ENCODE measurements at places on chromosomes 16 and 17.

DNA sequence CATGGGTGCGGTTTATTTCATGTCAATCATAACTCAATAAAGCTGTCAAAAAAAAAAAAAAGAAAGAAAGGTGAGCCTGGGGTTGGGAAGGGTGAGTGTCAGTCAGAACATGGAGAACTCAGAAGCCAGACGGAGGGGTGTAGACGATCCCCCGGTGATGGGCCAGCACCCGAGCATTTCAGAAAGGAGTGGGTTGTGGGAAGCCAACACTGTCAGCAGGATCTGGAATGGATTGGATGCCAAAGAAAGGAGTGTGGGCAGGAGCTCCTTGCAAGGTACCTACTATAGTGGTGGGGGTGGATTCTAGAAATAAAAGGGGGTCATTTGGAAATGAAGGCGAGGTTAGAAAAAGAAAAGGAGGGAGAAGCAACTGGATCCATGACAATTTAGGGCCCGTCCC lies 19.8 kb upstream of the SCIMP start:
- DNase-seq: no peak

GRCh38 chr16:66490774-66491715 lies 58.9 kb downstream of the TK2 start:
- no peak for DNase-seq

GRCh38 chr17:40265337-40265736 lies 22.3 kb upstream of the CDC6 start:
- no peak for DNase-seq

DNA sequence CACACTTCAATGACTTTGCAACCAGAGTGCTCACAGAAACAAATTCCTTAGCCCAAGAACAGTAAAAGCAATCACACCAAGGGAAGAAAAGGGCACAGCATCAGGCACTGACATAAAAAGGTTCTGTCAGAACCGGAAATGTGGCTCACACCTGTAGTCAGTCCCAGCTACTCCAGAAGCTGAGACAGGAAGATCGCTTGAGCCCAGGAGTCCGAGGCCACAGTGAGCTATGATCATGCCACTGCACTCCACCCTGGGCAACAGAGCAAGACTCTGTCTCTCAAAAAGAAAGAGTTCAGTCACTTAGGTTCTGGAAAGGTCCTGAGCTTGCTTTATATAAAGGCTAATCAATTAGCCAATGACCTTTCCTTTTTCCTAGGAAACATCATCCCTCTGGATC lies 22.7 kb downstream of the YWHAE start:
- no peak for DNase-seq

- no peak for DNase-seq
These were observed 238.7 kb downstream of the RBFOX1 start for GRCh38 chr16:7571366-7571765.

DNA sequence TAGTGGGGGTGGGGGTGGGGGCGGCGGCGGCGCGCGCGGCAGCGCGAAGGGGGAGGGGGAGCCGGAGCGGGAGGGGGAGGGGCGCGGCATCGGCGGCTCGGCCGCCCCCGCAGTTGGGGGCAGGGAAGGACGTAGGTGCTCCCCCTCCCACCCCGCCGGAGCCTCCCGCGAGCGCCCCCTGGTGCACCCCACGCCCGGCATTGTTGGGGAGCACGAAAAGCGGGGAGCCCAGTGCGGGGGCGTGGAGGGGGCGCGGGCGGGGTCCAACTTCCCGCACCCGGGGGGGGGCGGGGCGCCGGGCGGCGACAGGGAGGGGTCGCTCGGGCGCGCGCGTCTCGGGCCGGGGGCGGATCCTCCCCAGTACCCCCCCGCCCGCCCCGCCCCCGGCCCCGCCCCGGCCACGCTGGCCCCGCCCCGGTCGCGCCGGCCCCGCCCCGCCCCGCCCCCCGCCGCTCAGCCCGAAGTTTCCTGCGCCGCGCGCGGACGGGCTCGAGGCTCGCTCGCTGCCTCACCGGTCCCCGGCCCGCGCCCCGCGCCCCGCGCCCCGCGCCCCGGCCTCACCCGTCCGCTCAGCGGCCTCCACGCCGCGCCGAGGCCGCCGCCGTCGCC lies at the start of gene CACNA1H:
CACNA1H (plus strand) TSS at position 456 of the 609 bp plus-strand sequence. CDS start 632 bp downstream, outside the sequence.
- no peak for DNase-seq

- DNase-seq: no peak
These were observed 12.7 kb downstream of the WNT3 start for GRCh38 chr17:46805771-46806170.

DNA sequence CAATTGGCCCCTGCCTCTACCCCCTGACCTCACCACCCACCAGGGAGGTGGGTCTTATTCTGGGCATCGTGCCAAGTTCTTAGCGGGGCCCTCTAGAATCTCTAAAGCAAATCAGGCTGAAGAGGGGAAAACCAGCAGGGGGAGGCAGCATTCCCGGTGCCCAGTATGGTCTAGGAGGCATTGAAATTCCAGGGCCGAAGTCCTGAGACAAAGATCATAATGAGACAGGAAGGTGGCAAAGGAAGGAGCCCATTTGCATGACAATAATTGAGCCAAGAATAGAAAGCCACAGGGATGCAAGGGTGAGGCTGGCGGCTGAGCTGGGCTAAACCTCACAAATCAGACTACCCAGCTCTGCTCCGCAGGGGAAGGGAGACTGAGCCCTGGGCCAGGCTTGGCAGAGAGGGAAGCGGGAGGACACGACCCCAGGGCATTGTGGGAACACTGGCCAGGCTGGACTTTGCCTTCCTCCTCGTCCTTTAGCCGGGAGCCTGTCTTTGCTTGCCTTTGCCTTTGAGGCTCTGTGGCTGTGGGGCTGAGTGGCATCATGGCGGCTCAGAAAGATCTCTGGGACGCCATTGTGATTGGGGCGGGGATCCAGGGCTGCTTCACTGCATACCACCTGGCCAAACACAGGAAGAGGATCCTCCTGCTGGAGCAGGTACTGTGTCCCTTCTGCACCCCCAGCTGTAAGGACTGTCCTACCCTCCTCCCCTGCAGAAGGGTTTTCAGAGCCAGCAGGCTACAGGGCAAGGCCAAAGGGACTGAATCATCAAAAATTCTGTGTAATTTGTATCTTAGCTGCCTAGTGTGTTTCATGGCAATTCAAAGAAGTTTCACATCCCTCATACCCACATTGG lies at the start of gene PIPOX:
PIPOX (plus strand) TSS at position 463 of the 860 bp plus-strand sequence; CDS start at position 548, 85 bp downstream.
- DNase-seq: no peak

All from cortex of kidney (tissue), 1 donor.